ENCODE measurements at places on chromosomes 4 and X. TPM values are rescaled to one million over a fixed set of nuclear protein-coding genes. Genes with fewer than 3 reads are reported as not detected.

GRCh38 chrX:148905400-148905799 is 405.0 kb downstream of the AFF2 start:
- no peak for DNase-seq

- no peak for DNase-seq
Measured at GRCh38 chr4:6965329-6965728, 55.7 kb downstream of the TBC1D14 start.

- DNase-seq, result no peak
Measured at GRCh38 chr4:73487233-73487632, 5.7 kb downstream of the AFM start.

GRCh38 chr4:83237591-83237990 is 47.0 kb downstream of the COQ2 start:
- DNase-seq, result no peak

Gene GRID2
- not detected for total RNA-seq

- DNase-seq, result no peak
Measured at GRCh38 chr4:60482921-60483351, 717.2 kb upstream of the ADGRL3 start.

DNA sequence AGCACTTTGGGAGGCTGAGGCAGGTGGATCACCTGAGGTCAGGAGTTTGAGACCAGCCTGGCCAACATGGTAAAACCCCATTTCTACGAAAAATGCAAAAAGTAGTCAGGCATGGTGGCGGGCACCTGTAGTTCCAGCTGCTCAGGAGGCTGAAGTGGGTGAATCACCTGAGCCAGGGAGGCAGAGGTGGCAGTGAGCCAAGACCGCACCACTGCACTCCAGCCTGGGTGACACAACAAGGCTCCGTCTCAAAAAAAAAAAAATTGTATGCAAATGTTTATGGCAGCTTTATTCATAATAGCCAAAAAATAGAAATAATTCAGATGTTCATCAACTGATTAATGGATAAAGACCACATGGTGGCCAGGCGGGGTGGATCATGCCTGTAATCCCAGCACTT is 9.8 kb upstream of the NOCT start:
- no peak for DNase-seq

All from CD4-positive, alpha-beta memory T cell (primary cell).